AG20443 (cell line): ENCODE measurements at places on chromosomes 6 and 20.

DNA sequence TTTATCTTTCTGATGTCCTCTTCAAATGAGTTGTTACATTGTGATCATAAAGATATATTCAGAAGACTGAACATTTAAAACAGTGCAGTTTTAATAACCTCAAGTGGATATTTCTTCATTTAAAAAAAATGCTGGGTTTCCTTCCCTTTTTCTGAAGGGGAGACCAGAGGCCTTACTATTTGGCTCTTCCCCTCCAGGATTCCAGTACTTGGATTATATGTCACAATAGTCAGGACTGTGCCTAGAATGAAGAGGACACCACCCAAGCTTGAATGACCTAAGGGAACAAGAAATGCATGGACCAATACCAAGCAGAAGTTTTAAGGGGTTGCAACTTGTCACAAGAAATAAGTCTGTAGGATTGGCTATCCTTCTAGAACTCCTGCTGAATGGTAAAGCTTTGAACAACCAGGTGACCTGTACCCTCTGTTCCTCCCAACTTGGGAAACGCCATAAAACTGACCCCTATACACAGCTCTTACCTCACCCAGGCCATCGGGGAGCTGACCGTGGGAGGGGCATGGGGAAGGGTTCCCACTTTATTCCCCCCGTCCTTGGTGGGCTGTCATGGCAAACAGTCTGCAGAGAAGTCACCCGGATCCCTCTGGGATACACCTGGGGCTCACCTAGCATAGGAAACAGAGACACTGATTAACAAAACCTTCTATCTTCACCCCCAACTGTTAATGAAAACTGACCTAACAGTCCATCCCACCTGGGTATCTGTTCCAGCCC, 2.0 kb downstream of the FRS3 start:
- no peak for DNase-seq

- DNase-seq = no peak
Measured at GRCh38 chr6:77089776-77090175, 373.5 kb downstream of the HTR1B start.

DNA sequence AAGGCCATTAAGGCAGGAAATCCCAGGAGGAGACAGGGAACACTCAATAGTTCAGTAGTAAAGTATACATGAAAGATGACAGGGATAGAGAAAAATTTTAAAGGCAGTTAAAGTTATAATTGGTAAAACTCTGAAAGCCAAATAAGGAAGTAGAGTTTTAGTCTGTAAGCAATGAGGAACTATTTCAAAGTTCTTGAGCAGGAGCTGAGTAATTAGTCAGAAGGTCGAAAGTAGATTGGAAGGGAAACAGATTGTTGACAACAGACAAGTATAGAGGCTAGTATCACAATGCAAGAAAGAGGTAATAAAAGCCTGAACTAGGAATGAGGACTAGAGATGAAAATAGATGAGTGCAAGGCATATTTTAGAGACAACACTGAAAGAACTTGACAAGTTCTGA, 150.3 kb downstream of the CDK19 start:
- no peak for DNase-seq

- no peak for DNase-seq
Measured at GRCh38 chr20:43515628-43516027, 8.1 kb downstream of the L3MBTL1 start.

- DNase-seq = peak; percentile 40
Measured at GRCh38 chr6:97586344-97586743, 303.3 kb upstream of the MMS22L start.

DNA sequence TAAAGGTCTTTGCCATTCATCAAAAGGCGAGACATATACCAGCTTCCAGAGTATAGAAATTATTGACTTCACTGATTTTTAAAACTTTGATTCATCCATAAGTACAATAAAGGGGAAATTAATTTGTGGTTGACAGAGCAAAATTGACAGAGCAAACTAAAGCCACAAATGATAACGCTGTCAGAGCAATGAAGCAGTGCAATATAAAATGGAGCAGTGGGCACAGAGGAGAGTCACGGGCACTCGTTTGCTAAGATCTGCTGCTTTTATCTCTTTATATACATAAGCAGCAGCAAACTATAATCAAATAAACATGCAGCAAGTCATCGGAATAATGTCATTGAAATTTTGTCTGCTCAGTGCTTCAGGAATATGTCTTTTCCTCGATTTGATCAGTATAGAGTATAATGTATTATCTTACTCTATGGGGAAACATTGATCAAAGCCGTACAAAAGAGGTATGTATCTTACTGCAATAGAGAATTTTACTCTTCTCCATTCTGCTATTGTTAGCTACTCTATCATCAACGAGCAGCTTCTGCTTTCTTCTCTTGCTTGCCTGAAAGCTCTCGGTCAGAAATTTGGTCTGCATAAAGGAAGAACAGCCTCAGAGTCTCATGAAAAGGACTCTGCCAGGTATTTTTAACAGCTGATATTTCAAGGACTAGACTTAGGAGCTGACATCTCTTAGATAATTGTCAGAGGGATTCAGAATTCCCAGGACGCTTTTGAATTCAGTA, 546.0 kb upstream of the ARID1B start:
- no peak for DNase-seq

DNA sequence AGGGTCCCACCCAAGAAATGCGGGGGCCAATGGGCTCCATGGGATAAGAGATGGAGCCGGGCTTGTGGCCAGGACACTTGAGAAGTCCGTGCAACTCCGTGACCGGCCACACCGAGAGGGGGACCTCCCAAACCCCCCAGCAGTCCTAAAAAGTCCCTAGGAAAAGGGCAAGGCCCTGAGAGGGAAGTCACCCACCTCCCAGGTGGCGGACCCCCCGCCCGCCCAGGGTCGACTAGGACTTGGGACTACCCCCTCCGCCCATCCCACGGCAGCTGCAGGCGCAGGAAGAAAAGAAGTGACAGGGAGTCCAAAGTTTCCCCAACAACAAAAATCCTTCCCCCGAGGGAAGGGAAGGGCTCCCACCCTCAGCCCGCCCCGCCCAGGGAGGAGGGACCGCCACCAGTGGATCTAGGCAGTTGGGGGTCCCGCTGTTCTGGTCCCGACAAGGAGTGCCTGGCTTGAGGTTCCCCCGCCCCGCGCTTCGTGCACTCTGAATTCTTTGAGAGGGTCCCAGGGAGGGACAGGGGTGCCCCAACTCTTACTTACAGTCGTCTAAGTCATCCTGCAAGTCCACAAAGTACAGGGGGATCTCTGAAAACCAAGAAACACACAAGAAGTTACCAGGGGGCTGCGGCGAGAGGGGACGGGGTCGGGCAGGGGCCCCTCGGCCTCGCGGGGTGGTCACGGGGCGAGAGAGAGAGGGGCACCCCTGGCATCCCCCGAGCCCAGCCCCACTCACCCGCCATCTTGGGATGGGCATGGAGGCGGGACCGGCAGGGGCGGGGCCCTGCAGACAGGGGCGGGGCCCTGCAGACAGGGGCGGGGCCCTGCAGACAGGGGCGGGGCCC, 611 bp upstream of the RAB22A start:
- peak; percentile 91 for DNase-seq

- no peak for DNase-seq
Measured at GRCh38 chr20:41369673-41370072, 3.1 kb upstream of the EMILIN3 start.

DNA sequence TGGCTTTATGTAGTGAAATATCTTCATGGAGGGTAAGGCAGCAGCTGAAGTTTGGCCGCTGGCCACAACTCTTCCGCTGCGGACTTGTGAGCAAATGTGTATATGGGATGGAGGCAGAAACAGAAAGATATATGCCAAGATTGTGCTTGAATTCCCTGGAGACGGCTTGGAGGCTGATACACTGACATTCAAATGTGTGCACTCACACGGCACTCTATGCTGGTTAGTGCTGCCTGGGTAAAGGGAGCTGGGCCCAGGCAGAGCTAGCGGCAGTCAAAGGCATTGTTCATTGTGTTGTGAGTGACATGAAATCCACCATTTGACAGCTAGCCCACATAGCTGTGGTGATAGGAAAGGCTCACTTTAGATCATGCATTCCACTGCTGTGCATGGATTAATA, 202.7 kb downstream of the CLIC5 start:
- DNase-seq = no peak

DNA sequence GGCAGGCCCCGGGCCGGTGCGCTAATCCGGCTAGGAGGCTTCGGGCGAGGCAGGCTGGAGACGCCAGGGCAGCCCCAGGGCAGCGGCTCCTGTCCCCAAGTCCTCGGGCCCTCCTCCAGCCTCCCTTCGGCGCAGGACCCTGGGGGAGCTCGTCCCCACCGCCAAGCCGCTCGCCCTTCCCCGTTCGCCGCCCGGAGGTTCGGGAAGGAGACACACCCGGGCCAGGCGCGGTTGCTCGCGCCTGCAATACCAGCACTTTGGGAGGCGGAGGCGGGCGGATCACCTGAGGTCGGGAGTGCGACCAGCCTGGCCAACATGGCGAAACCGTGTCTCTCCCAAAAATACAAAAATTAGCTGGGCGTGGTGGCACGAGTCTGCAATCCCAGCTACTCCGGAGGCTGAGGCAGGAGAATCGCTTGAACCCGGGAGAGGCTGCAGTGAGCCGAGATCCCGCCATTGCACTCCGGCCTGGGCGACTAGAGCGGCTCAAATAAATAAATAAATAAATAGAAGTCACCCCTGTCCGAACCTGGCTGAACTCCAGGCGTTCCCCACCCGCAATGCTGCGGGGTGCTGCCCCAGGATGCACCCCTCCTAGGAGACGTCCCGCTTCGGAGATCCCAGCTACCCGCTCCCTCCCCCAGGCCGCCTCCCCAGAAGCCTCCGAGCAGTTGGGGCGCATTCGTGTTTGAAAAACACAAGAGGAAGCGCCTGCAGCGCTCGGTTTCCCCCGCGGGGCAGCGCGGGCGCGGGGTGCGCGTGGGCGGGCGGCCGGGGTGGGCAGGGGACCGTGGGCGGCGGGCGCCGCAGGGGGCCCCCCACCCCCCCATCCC, 27.5 kb downstream of the SERPINB9 start:
- DNase-seq = peak; percentile 62
